ENCODE measurements at places on chromosomes 11 and 22. TPM values are rescaled to one million over a fixed set of nuclear protein-coding genes. Genes with fewer than 3 reads are reported as not detected.

GRCh38 chr22:36239150-36239400, 252 bp downstream of the APOL2 start:
- H3K27ac ChIP-seq: peak overlapping the region; percentile 73
- peaks cover 48% of the 10 kb centered on the region for H3K4me1 ChIP-seq
- no peak for DNase-seq

DNA sequence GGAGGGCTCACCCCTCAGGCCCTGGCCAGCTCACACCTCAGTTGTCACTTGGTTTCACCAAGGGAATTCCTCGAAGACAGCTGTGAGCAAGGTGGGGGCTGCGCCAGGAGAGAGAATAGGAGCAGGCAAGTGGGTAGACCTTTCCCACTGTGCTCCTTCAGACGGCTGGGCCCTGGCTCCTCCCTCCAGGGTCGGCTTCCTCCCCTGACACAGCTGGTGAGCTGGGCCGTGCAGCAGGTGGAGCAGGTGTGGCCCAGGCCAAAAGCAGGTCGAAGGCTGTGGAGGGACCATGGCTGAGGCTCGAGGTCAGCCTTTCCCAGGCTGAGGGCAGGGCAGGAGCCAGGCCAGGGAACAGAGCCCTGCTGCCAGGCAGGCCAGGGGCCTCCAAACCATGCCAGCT, 12.5 kb upstream of the MYRF start:
- no peaks in the 10 kb centered on the region for H3K27me3 ChIP-seq
- no peak overlapping the region for H3K27ac ChIP-seq
- H3K36me3 ChIP-seq: peaks cover 36% of the 10 kb centered on the region
- no peak overlapping the region for H3K4me3 ChIP-seq

- H3K4me3 ChIP-seq: no peak overlapping the region
- no peaks in the 10 kb centered on the region for H3K27me3 ChIP-seq
- H3K27ac ChIP-seq: no peak overlapping the region
Measured at GRCh38 chr11:65716302-65716701, 4.2 kb downstream of the KAT5 start.

DNA sequence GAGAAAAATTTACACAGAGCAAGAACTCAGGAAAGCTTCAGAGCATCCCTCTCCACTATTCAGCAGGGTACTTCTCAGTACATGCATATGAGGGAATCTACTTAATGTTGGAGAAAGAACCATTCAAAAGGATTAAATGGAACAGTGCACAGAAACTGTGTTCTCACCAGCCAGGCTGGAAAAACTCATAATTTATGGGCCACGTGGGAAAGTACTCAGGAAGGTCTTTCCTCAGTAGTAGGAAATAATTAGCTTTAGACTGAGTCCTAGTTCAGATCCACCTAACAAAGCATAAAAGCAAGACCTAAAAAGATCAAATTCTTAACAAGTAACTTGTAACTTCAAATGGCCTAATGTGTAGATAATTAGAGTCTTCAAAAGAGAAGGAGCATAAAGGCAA, 134.0 kb downstream of the FAM76B start:
- no peak overlapping the region for H3K4me3 ChIP-seq
- no peaks in the 10 kb centered on the region for H3K27me3 ChIP-seq
- no peak overlapping the region for H3K27ac ChIP-seq
- no peaks in the 10 kb centered on the region for H3K36me3 ChIP-seq
- H3K4me1 ChIP-seq: no peaks in the 10 kb centered on the region

SCGB1D2 gene
- total RNA-seq: not detected

DNA sequence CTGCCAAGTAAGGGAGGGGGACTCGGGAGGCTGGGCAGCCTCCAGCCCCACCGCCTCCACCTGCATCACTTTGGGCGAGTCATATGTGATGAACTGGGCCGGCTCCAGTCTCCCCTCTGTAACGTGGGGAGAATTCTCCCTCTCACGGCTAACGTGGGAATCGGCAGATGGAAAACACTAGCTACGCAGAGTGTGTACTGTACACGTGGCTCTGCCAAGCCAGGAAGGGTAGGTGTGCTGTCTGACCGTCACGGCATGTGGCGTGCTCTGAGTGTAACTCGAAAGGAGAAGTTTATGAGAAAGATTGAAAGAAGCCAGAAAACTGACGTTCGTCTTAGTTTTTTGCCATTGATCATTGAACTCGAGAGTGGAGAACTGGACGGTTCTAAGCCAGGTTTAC, 13.7 kb downstream of the TRMU start:
- no peaks in the 10 kb centered on the region for H3K27me3 ChIP-seq
- DNase-seq: no peak
- H3K4me1 ChIP-seq: no peaks in the 10 kb centered on the region
- no peak overlapping the region for H3K27ac ChIP-seq
- H3K4me3 ChIP-seq: no peak overlapping the region

PANX3 gene
- total RNA-seq: not detected

GRCh38 chr22:48327721-48328120, 1500.0 kb downstream of the BRD1 start:
- DNase-seq: no peak
- no peaks in the 10 kb centered on the region for H3K36me3 ChIP-seq
- H3K4me3 ChIP-seq: no peak overlapping the region

DNA sequence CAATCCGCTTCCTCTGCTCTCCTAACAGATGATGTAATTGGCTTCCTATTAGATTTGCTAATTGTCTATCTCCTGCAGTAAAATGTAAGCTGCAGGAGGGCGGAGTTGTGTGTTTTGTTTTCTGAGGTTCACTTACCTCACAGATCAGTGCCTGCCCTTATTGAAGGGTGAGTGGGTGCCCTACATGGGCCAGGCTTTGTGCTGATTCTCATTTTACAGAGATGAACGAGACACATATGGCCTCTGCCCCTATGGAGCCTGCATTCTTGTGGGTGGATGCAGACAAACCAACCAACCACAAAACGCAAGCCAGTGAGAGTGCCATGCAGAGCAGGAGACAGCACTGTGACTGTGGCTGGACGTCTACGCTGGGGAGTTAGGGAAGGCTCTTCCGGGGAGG, 9.9 kb downstream of the TESMIN start:
- H3K27ac ChIP-seq: no peak overlapping the region
- H3K4me3 ChIP-seq: no peak overlapping the region
- H3K27me3 ChIP-seq: peaks cover 5% of the 10 kb centered on the region
- no peaks in the 10 kb centered on the region for H3K36me3 ChIP-seq
- no peak for DNase-seq

DNA sequence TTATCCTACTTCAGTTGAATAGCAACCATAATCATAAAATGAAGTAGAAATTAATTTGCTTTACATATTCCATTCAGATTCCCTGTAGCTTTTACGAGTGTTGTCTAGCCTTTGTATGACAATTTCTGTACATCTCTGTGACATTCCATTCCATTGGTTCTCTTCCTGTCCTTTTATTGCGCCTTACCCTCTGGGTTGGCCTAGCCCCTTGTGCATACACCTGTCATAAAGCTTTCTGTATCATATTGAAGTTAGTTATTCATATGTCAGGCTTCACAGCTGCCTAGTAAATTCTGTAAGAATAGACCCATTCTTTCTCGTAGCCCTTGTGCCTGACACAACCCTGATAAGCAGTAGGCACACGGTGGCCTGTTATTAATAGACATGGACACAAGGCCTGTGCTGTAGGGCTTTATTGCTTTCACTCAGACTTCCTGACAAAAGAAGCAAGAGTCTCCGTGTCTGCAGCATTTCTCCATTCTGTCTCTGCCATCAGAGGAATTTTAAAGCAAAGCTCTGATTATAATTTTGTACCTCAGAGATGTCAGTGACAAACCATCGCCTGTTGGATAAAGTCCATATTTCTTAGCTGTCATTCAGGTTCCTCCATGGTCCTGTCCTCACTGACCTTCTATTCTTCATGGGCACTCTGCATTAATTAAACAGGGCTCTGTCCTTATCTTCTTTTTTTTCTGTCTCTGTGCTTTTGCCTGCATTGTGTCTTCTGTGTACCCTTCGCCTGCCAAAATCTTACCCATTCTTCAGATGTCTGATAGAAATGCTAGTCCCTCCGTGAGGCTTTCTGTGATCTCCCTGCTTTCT, 49.4 kb downstream of the BID start:
- DNase-seq: no peak
- no peaks in the 10 kb centered on the region for H3K27me3 ChIP-seq
- no peaks in the 10 kb centered on the region for H3K4me1 ChIP-seq
- H3K36me3 ChIP-seq: peaks cover 20% of the 10 kb centered on the region

ELF5 gene
- 2.9 TPM for total RNA-seq

All from HepG2 (cell line).